Kidney glomerular epithelial cell (primary cell): ENCODE measurements at places on chromosomes 7 and 10.

DNA sequence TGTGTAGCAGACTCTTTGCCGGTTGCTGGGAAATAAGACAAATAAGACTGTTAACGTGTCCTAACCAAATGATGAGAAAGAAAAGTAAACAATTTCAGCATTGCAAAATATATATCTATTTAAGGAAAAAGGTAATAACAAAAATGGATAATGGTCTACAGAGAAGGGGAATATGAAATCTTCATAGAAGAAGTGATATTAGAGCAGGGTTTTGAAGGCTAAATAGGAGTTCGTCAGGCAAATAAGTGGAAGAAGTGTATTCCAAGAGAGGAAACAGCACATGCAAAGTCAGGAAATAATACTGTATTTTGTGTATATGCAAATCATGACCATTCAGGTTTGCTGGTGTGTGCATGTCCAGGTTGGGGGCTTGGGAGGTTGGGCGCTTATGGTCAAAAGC, 55.3 kb upstream of the OSBPL3 start:
- DNase-seq, result no peak

DNA sequence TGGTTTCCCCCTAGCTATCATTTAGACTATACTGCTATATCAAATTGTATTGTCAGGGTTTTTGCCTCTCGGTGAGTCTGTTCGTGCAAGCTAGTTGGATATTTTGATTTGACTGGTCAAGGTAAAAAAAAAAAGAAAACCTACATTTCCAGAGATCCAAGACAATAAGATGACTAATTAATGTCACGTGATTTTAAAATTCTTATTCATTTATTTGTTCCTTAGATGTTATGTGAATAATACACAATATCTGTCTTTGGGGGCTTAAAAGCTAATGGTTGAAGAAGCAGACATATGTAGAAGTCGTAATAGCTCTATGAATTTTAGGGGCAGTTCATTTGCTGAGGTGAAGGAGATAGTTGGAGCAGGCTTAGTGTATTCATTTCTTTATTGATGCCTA, 191.1 kb downstream of the KCND2 start:
- DNase-seq, result no peak

- DNase-seq, result no peak
Observed at GRCh38 chr7:117149692-117150091, 173.2 kb downstream of the WNT2 start.

DNA sequence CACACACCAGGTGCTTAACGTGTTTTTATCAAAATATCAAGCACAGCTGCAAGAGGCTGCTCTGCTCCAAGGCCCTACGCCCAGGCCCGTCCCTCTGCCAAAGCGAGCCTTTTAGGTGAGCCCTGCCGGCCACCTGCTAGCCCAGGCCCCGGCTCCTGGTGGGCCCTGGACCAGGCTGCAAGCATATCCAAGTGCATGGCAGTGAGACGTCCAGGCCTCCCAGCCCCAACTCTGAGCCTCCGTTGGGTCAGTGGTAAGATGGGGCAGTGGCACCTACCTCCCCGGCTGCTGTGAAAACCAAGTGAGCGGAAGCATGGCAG, 136.2 kb downstream of the LHPP start:
- no peak for DNase-seq

GRCh38 chr7:157808042-157808441, 471.2 kb downstream of the DNAJB6 start:
- no peak for DNase-seq

GRCh38 chr7:4842319-4843064, 19.3 kb downstream of the PAPOLB start:
- peak; percentile 1 for DNase-seq

- peak; percentile 40 for DNase-seq
Observed at GRCh38 chr10:14604181-14605142, 170.2 kb downstream of the FAM107B start.

GRCh38 chr10:101363850-101364400, 10.0 kb downstream of the BTRC start:
- DNase-seq, result no peak

DNA sequence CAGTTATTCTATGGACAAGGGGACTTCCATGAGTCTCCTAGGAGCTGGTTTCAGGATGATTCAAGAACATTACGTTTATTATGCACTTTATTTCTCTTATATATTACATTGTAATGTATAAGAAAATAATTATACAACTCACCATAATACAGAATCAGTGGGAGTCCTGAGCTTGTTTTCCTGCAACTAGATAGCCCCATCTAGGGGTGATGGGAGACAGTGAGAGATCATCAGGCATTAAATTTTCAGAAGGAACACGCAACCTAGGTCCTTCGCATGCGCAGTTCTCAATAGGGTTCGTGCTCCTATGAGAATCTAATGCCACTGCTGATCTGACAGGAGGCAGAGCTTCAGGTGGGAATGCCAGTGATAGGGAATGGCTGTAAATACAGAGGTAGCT, 137.9 kb downstream of the ANKRD30A start:
- no peak for DNase-seq

GRCh38 chr10:18368273-18368672, 228.0 kb downstream of the CACNB2 start:
- no peak for DNase-seq

DNA sequence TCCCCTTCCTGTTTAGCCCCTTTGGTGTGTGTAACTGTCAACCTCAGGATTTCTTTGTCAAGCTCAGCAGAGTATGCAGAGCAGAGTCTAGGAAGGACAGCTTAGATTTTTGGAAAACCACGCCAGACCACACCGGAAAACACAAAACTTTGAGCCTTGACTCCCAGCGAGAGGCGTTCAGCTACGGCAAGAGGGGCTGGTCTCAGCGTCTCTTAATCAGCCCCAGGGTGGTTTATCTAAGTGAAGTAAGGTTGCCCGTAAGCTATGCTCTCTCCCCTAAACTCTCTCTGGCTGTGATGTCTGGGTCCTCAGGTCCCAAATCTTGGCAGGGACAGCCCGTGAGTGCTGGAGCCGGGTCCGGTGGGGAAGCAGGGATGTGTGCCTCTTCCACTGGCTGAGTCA, 230.9 kb downstream of the KLF6 start:
- DNase-seq, result no peak

DNA sequence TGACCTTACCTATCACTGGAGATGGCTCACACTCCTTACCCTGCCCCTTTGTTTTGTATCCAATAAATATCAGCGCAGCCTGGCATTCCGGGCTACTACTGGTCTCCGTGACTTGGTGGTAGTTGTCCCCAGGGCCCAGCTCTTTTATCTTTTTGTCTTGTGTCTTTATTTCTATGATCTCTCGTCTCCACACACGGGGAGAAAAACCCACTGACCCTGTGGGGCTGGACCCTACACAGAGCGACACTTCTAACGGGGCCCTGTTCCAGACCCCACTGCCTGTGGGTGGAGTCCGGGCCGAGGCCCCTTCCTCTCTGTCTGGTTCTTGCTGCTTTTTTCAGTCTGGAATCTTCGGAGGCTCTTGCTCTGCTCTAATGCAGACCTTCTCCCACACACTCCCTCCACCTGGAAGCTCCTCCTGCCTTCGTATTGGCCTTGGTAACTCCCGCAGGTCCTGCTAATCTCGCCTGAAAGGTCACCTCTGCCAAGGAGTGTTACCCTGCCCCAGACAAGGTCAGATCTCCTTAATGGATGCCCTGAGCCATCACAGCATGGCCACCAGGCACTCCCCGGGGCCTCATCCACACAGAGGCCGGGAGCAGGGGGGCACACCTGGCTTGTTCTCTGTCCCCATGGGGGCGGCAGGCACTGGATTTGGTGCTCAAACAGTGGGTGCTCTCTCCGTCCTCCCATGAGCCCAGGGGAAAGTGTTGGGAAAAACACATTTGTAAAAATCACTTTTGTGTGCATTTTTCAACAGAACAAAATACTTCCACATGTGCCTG, 531.7 kb downstream of the PTPRN2 start:
- DNase-seq, result no peak

DNA sequence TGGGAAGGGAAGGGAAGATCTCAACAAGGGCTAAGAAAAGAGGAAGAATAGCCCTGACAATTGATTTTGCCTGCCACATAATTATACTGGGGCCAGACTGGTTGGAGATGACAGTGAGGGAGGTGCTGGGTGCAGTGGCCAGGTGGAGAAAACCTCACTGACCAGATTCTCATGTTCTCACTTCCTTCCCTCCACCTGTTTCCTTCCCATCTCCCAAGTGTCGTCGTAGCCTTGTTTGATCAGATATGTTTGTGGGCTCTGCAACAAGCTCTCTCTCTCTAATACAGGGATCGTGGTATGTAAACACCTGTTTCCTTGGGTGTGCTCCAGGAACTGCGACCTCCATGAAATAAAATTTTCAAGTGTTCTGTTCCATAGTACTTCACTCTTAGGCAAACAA, 60.2 kb downstream of the VCL start:
- no peak for DNase-seq

DNA sequence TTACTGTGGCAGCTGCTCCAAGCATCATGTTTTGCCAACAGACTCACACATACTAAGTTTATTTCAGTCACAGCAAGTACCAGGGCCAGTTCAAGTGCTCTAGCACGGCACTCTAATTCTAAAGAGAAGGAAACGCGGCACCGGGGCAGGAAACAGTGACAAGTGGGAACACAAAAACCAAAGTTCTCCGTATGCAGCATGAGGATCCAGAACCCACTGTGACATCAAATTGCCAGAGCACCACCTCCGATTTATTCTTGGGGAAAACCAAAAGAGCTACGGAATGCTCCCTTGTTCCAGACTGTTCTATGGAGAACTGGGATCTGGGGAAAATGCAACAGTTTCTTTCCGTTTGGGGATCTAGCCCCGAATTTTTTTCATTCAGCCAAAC, 448 bp upstream of the PTER start:
- DNase-seq, result no peak

- no peak for DNase-seq
Observed at GRCh38 chr7:124351950-124352349, 319.1 kb upstream of the TMEM229A start.

DNA sequence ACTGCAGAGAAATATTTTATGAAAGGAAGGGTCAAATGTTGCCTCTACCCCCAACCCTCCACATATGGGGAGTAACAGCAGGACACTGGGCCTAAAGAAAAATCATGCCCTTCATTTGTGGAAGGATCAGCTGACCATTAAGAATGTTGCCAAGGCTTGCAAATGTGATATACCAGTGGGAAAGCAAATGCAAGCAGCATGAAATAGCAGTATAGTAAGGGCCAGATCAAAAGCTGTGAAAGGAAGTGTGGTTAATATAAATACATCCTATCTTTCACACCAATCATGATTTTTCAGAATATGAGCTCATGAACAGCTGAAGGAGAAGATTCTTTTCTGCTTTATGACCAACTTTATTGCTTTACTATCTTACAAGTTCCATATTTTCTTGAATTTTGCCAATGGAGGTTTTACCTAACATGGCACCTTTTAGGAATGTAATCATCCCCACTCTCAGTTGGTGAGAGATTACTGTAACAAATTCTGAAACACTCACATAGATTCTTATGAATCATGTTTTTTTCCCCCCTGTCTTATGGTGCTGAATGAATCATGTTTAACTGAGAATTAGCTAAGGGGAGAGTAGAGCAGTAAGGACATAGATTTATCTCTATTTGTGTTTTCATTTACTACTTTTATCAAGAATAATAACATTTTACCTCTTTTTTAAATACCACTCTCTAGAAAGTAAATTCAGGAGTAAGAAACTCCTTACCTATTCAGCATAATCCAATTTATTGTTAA, 12.1 kb upstream of the ATAD1 start:
- peak; percentile 1 for DNase-seq

GRCh38 chr7:43636093-43636492, 53.2 kb downstream of the STK17A start:
- DNase-seq, result peak; percentile 80

DNA sequence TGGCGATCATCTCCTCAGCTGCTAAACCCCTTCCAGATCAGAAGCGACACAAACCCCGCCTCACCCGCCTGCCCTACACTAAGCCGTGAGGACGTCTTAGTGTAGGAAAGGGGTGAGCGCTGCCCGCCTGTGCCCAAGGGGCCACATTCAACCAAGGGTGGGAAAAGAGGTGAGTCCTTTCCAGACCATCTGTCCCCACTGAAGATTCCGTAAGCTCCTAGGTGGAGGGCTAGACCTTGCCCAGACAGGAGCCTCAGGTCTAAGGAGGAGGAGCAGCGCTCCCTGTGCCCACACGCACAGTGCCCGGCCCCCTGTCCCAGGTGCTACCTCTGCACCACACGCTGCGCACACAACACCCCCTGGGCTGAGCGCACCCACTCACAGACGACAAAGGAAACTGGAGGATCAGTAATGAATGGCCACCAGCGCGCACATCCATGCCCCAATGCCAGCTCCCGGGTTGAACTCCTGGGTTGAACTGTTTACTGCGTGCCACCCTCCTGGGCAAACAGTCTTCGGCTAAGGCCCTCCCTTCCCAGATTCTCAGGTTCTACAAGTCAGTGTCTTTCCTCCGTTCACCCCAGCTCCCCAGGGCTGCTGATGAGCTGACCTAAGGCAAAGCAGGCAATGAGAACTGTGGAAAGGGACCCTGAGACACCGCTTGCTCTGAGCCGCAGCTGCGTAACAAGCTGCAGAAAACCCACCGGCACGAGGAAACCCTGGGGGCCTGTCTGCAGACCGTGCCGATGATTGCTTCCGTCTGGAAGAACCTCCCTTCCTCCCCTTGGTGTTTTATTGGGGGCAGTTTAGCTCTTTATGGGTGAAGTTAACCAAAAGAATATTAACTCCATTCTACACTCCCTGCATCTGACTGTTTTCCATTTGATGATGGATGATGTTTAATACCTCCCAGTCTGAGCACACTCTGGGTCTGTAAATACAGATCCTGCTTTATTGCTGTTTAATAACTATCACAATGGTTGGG, 185.9 kb downstream of the MAD1L1 start:
- no peak for DNase-seq

GRCh38 chr10:32937911-32938424, 20.1 kb downstream of the ITGB1 start:
- peak; percentile 77 for DNase-seq

GRCh38 chr10:80452640-80453039, 1.5 kb upstream of the TSPAN14 start:
- DNase-seq, result peak; percentile 73

DNA sequence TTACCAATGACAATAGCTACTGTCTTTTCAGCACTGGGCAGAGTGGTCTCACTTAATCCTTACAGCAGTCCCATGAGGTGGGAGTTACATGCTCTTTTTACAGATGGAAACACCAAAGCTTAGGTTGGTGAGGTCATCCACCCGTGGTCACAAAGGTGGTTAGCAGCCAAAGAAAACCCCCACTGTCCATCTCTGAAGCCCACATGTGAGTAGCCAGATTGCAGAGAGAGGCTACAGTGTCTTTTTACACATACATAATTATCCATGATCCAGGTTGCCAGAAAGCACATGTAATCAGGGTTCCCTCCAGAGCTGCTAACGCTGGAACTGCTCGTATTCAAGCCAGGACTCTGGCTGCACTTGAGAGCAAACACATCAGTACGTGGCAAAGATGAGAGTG, 24.6 kb upstream of the ANKRD2 start:
- DNase-seq, result no peak

DNA sequence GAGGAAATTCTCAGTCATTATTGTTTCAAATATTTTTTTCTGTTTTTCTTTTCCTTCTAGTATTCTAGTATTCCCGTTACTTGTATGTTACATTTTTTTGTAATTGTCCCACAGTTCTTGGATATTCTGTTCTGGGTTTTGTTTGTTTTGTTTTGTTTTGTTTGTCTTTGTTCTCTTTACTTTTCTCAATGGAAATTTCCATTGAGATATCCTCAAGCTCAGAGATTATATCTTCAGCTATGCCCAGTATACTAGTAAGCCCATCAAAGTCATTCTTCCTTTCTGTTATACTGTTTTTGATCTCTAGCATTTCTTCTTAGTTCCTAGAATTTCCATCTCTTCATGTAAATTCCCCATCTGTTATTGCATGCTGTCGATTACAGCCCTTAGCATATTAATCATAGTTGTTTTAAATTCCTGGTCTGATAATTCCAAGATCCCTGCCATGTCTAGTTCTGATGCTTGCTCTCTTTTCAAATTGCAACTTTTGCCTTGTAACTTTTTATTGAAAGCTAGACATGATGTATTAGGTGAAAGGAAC, 27.8 kb downstream of the GPR37 start:
- no peak for DNase-seq
